ENCODE measurements at places on chromosomes 1 and 21. TPM values are rescaled to one million over a fixed set of nuclear protein-coding genes. Genes with fewer than 3 reads are reported as not detected.

GRCh38 chr1:246373828-246374569 lies 133.1 kb downstream of the SMYD3 start:
- no peak for DNase-seq

DNA sequence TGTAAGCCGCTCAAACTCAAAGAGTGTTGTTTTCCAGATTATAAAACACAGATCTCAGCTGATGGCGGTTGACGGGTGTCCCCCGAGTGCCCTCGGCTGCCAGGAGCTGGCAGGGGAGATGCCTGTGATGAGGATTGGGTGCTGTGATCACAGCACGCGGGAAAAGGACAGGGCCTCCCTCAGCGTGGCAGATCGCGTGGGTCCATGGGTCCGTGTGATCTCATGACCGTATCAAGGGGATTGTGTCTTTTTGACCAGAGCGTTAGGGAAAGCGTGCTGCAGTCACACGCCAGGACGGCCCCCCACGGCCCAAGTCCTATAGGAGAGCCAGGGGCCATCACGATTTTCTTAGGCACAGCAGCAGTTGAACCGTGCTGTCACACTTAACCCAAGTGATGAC lies 51.9 kb downstream of the PDE9A start:
- DNase-seq = no peak

Gene HTR6
- total RNA-seq = 2.5 TPM

- DNase-seq = no peak
These were observed 45.0 kb upstream of the DAB1 start for GRCh38 chr1:57468641-57469523.

DNA sequence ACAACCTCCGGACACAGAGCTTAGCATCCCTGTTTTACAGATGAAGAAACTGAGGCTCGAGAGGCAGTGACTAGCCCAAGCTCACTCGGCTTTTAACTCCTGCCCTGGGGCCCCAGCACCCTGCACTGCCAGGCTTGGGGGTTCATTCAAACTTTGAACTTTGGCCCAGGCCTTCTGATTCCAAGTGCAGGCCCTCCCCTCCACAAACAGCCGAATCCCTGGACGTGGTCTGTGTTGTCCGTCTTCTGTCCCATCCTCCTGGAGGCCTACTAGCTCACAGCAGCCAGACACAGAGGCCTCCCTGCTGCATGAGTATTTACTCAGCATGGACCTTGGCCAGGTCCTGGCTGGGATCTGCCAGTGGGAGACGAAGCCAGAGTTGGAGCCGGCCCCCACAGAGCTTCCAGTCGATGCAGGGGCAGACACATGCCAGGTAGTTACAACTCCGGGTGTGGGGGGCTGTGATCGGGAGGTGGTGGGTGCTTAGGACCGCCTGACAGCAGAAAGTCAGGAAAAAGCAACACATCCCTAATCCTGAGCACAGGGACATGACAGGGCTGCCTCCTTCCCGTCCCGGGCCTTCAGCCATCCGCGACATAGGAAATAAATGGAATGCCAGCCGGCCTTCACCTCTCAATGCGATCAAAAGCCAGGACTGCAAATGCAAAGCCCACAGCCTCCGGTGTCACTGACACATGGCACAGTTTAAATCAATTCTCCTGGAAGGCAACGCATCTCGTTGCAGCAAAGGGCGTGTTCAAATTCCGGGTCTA lies 7.4 kb downstream of the IFFO2 start:
- no peak for DNase-seq

- DNase-seq = no peak
These were observed 100.9 kb upstream of the MARK1 start for GRCh38 chr1:220426989-220427388.

GRCh38 chr1:243230914-243231313 lies 24.2 kb downstream of the CEP170 start:
- no peak for DNase-seq

Gene WLS
- total RNA-seq = 133 TPM

Gene SPRR2B
- not detected for total RNA-seq

DNA sequence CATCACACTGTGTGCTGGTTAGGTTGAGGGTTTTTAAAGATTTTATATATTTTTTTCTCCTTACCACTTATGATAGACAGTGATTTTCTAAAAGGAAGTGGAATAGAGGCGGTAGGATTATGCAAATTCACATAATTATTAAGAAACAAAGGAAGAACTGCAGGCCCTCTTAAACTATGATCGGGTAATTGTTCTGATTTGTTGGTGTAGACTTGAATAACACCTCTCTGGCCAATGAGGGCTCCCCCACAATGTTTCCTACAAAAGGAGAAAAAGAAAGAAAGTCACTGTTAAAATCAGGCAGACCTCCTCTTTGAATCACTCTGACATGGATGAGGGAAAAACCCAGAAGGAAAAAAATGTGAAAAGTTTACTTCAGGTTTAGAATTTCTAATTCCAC lies 241.6 kb downstream of the RPS6KC1 start:
- DNase-seq = no peak

Gene ITGB2
- 42.7 TPM for total RNA-seq

- no peak for DNase-seq
These were observed 24.3 kb upstream of the CLSTN1 start for GRCh38 chr1:9848022-9848421.

Gene ACTN2
- total RNA-seq = 80.7 TPM

DNA sequence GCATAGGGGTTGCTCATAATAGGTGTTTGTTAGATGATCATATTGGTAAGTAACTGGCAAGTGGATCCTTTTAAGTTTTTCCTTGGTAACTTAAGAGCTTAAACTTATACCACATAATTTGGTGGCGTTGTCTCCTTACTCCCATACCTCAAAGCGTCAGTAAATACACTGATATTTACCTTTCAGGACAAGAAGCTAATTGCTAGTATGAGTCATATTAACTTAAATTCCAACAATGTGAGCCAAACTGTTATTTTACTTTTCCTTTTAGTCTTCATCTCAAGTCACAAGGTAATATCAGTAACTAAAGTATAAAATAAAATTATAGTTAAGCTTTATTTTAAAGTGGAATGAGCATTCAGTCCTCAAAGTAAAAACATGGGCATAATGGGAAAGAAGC lies 9.0 kb upstream of the SH3GLB1 start:
- no peak for DNase-seq

DNA sequence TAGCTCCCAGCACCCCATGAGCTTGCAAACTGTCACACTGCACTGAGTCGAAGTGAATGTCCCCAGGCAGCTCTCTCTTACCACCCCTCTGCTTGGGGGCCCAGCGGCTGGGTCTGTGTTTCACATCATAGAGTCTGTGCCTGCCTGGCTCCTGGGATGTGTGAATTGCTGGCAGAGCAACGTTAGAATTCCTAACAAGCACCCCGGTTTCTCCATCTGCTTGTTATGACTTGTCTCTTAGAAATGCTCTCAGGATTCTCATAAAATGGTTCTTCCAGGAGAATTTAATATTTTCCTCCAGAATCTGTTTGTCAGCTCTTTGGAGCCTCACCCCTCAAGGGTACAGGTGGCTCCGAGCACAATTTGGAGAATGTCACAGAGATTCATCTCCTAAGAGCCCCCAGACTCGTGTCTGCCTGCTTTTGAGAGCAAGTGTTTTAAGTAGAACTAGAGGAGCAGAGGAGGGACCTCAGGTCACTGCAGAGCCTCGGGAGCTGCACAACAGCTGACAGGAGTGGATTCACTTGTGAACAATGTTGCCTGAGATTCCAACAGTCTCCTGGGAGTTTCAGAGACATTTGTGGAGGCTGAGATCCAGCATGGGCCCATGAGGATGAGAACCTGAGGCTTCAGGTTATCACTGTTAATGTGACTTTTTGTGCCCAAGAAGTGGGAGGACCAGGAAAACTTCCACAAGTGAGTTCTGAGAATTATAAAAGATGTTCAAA lies 131.5 kb downstream of the KCNJ6 start:
- no peak for DNase-seq

GRCh38 chr1:183180634-183181056 lies 5.4 kb upstream of the LAMC2 start:
- no peak for DNase-seq

DNA sequence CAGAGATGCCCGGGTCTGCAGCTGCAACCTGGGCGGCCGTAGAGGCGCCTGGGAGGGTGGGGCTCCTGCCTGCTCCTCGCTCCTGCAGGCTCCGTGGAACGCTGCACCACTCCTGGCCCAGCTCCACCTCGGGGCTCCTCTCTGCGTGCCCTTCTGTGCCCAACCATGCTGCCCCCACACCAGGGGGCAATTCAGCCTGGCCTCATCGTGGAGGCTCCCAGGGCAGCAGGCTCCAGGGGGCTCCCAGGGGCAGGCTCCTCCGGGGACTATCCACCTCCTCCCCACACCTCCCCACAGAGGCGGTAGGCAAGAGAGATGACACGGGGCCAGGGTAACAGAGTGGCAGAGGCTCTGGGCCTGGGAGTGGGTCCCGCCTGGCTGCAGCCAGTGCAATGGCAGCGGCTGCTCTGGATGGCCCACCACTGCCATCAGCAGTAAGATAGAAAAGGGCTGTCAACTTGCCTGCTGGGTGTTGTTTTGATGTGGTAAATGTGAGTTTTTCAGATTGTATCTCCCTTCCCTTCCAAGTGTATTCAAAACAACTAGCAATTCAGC lies 22.4 kb upstream of the LRRC8C start:
- no peak for DNase-seq

Data from dorsolateral prefrontal cortex (tissue), 122 donors.